ENCODE measurements at places on chromosomes 7 and 10.
A peak's percentile ranks its signal among the peaks of the same experiment; 100 is the strongest.

DNA sequence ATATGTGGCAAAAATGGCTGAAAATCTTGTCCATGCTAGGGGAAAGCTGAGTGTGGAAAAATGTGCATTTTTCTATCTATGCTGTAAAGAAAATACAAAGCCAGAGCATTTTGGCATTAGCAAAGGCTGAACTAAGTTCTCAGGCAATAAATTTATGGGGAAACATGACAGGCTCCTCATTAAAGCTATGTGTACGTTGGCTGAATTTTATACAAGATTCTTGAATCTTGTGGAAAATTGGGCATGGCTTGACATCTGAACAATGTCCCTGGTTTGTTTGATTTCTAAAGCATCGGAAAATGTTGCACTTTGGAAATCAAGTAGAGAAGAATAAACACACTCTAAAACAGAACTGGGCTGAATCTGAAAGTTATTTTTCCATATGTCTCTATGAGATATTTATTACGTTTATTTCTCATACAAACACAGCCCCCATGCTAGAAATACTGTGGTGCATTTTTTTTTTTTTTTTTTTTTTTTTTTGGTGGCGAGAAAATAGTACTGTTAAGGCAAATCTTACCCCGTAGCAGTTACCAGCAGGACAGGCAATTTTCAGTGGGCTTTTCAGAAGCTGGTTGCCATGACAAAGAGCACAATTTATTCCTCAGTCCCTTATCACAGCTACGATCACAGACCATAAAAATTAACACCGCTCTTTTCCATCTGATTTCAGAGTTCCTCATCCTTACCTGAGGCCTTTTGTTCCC, 16.9 kb downstream of the CPA1 start:
- DNase-seq: no peak
- H3K27me3 ChIP-seq: no peaks in the 10 kb centered on the region
- H3K27ac ChIP-seq: peak overlapping the region; percentile 83

GRCh38 chr7:151237244-151238189, 5.2 kb downstream of the CHPF2 start:
- peaks cover 29% of the 10 kb centered on the region for H3K4me1 ChIP-seq
- no peak for DNase-seq
- no peaks in the 10 kb centered on the region for H3K27me3 ChIP-seq
- no peak overlapping the region for H3K4me3 ChIP-seq
- H3K27ac ChIP-seq: no peak overlapping the region
- peaks cover 4% of the 10 kb centered on the region for H3K36me3 ChIP-seq

GRCh38 chr10:133557381-133557780, 8.0 kb downstream of the SYCE1 start:
- H3K36me3 ChIP-seq: no peaks in the 10 kb centered on the region
- H3K4me1 ChIP-seq: no peaks in the 10 kb centered on the region
- H3K27me3 ChIP-seq: peaks cover 7% of the 10 kb centered on the region
- DNase-seq: no peak
- H3K4me3 ChIP-seq: no peak overlapping the region

DNA sequence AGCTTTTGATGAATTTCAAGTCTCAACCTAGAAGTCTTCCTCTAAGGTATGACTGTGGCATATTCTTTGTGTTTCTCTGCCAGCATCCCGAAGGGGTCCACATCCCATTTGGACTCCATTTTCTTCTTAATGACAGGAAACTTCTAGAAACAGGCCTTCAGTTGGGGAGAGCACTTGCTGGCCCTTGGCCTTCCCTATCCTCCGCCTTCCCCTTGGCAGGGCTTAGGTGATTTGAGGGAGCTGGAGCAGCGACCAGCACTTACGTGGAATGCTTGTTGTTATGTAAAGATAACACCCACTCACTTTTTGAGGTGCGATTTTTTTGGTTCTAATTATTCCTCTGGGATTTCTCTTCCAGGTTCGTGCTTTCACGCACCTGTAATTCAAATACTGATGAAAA, 42.9 kb upstream of the ZNF716 start:
- no peak for DNase-seq
- no peak overlapping the region for H3K4me3 ChIP-seq
- no peaks in the 10 kb centered on the region for H3K4me1 ChIP-seq

DNA sequence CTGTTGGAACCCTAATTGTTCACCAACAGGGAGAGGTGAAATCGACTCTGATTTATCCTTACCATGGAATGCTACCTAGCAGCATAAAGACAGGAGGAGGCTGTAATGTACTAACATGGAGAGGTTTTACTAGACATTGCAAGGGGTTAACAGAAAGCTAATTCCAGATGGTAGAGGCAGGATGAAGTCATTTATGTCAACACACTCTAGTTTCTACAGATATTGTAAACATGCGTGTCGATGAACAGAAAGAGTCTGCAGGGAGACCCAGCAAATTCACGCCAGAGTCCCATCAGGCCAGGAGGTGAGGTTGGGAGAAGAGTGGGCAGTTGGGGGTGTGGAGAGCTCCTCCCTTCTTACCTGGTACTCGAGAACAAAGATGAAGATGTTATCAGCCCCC, 7.0 kb downstream of the NPC1L1 start:
- DNase-seq: no peak
- peaks cover 4% of the 10 kb centered on the region for H3K4me1 ChIP-seq
- H3K36me3 ChIP-seq: no peaks in the 10 kb centered on the region
- H3K27me3 ChIP-seq: peaks cover 21% of the 10 kb centered on the region
- no peak overlapping the region for H3K27ac ChIP-seq

DNA sequence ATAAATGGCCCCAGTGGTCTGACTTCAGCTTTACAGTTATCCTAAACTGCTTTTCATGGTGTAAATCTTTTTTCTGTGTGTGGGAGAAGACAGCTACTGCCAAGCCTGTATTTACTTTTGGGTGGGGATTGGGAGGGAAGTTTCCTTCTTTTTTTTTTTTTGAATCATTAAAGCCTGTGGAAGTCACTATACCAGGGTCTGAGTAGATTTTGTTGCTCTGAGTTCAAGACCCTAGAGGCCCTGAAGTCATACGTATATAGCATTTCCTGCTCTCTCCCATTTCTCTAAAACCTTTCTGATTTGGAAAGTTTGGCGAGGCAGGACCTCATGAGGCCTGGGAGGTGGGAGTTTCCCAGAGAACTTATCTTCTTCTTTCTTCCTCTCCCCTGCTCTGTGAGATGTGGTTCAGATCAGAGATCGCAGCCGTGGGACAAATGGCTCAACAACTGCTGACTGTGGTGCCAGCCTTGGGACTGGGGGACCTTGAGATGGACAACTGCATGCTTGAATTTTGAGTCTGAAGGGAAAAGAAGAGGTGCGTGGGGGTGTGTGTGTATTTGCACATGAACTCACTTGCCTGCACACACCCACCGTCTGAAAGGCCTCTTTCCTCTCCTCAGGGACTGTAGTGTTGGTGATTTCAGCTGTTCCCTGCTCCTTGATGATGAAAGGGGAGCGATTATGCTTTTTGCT, 18.1 kb downstream of the LRMDA start:
- H3K4me1 ChIP-seq: peaks cover 71% of the 10 kb centered on the region
- DNase-seq: peak; percentile 12
- peaks cover 8% of the 10 kb centered on the region for H3K27me3 ChIP-seq
- H3K36me3 ChIP-seq: peaks cover 14% of the 10 kb centered on the region
- peak overlapping the region; percentile 70 for H3K27ac ChIP-seq

DNA sequence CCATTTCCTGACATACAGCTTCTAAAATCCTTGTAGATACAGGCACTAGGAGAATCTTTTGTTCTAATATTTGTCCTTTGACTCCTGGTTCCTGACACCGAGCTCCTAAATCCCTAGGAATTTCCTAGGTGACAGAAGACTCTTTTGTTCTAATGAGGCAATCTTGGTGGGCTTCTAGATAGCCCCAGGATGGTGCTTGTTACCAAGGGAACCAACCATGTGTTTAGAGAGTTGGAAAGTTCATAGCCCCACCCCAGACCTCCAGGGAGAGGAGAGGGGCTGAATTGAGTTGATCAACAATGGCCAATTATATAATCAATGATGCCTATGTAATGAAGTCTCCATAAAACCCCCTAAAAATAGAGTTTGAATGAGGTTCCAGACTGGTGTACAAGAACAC, 145.1 kb downstream of the JMJD1C start:
- no peak overlapping the region for H3K4me3 ChIP-seq
- H3K36me3 ChIP-seq: peaks cover 49% of the 10 kb centered on the region
- peaks cover 16% of the 10 kb centered on the region for H3K4me1 ChIP-seq
- no peaks in the 10 kb centered on the region for H3K27me3 ChIP-seq
- H3K27ac ChIP-seq: no peak overlapping the region
- DNase-seq: no peak

GRCh38 chr7:80703272-80703671, 64.8 kb downstream of the CD36 start:
- no peak overlapping the region for H3K27ac ChIP-seq
- peaks cover 16% of the 10 kb centered on the region for H3K4me1 ChIP-seq
- DNase-seq: no peak
- H3K27me3 ChIP-seq: peaks cover under 1% of the 10 kb centered on the region

GRCh38 chr10:110491346-110491745, 6.4 kb upstream of the DUSP5 start:
- H3K27me3 ChIP-seq: peaks cover 20% of the 10 kb centered on the region
- peaks cover 63% of the 10 kb centered on the region for H3K4me1 ChIP-seq
- DNase-seq: no peak
- no peak overlapping the region for H3K4me3 ChIP-seq

- H3K27me3 ChIP-seq: peaks cover 11% of the 10 kb centered on the region
- H3K4me3 ChIP-seq: peak overlapping the region; percentile 88
- no peak for DNase-seq
- peaks cover 10% of the 10 kb centered on the region for H3K4me1 ChIP-seq
Measured at GRCh38 chr7:36367561-36368077, 22.0 kb upstream of the ANLN start.

DNA sequence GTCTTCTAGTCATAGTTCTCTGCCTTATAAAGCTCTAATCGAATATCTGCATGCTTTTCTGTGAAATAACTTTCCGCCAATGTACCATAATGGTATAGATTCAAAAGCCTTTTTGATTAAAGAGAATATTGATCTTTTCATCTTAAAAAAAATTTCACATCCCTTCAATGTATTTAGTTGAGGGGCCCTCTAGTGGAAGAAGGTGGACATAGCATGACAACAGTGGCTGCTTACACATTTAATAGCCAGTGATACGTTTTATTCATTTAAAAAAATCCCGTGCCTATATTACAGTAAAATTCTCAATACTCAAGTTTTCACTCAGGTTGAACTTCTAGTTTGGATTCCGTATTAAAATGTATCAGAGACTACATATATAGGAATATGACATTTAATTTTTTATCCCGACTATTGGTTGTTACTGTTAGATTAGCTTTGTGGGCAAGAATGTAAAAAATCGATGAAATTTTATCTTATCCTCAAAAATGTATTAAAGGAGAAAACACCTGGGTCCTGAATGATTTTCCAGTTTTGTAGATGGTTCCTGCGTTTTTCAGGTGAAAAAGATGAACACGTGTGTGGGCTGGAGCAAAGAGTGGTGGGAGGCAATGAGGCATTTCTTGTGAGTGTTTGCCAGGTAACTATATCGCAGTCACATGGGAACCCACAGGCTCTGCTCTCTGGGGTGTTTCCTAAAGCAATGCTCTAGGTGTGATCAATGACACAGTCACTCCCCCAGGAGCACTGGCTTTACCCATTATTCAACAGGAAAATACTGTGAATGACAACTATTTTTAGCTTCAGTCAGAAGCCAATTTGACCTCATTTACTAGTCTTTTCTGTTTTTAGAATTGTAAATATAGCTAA, 24.1 kb upstream of the PNLIP start:
- H3K4me1 ChIP-seq: no peaks in the 10 kb centered on the region
- peak; percentile 49 for DNase-seq
- peaks cover 19% of the 10 kb centered on the region for H3K27me3 ChIP-seq
- H3K27ac ChIP-seq: no peak overlapping the region

GRCh38 chr10:114024876-114025610, 18.6 kb upstream of the ADRB1 start:
- no peaks in the 10 kb centered on the region for H3K36me3 ChIP-seq
- peaks cover 53% of the 10 kb centered on the region for H3K4me1 ChIP-seq
- H3K27me3 ChIP-seq: peaks cover 26% of the 10 kb centered on the region

GRCh38 chr10:122974023-122974422, 6.2 kb upstream of the PSTK start:
- H3K36me3 ChIP-seq: no peaks in the 10 kb centered on the region
- peaks cover 37% of the 10 kb centered on the region for H3K27me3 ChIP-seq
- no peaks in the 10 kb centered on the region for H3K4me1 ChIP-seq
- no peak for DNase-seq
- no peak overlapping the region for H3K27ac ChIP-seq
- no peak overlapping the region for H3K4me3 ChIP-seq

DNA sequence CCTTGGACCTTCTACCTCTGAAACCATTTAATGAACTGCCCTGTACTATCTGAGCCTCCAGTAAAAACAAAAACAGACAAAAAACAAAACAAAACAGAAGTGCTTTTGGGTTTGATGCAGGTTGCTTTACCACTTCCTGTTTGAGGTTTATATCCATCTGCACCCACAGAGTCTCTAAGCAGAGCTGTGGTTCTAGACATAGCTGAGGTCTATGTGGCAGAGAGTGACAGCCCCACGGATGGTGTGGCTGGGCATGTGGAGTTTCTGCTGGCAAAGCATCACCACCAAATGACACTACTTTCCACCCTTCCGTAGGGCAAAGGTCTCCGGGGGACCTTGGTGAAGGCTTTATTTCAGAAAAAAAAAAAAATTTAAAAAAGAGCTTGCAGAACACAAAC, 754.2 kb downstream of the GRID1 start:
- DNase-seq: no peak
- H3K27me3 ChIP-seq: peaks cover 8% of the 10 kb centered on the region
- H3K4me1 ChIP-seq: peaks cover 5% of the 10 kb centered on the region
- H3K36me3 ChIP-seq: no peaks in the 10 kb centered on the region
- H3K27ac ChIP-seq: no peak overlapping the region

DNA sequence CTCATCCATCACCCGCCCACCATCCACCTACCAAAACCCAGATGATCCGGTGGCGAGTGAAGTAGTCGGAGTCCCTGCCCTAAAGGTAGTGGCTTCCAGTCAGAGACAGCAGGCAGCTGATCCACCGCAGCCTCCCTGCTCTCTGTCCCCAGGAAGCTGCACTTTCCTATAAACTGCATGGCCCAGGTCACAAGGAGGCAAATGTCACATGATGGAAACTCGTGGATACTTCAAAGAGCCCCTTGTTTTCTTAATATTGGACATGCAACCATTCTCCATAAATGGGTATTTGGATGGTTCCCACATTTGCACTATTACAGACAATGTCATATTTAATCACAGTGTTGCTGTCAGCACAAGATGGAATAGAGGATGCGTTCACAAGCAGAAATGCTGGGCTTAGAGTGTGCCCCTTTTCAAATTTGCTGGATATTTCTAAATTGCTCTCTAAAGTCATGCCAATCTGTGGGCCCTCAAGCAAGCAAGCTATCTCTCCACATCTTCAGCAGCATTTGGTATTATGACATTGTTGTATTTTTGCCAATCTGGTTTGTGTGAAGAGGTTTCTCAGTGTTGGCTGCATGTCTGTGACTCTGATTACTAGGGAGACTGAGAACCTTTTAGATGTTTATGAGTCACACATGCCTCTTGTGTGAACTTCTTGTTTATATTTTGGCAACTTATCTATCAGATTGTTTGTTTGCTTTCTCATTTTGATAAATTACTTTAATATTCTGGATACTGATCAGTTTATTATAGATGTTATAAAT, 822.0 kb downstream of the TNS3 start:
- peaks cover 5% of the 10 kb centered on the region for H3K36me3 ChIP-seq
- H3K27ac ChIP-seq: no peak overlapping the region
- no peak for DNase-seq
- no peak overlapping the region for H3K4me3 ChIP-seq
- peaks cover 8% of the 10 kb centered on the region for H3K27me3 ChIP-seq

All from nephron progenitor cell (in vitro differentiated cells).